Activated CD8-positive, alpha-beta memory T cell treated with anti-CD3 and anti-CD28 coated beads, Interleukin-2, amount 10 ng/mL, durations not matched to agents 7 days and 5 days (primary cell): ENCODE measurements at places on chromosomes 5 and 9. TPM values are rescaled to one million over a fixed set of nuclear protein-coding genes. Genes with fewer than 3 reads are reported as not detected.

NTRK2 gene
- total RNA-seq = 2.9 TPM

SLC24A2 gene
- not detected for total RNA-seq

MARVELD2 gene
- 0.18 TPM for total RNA-seq

DOCK8 gene
- total RNA-seq = 389 TPM

- H3K27ac ChIP-seq = no peak overlapping the region
- DNase-seq = no peak
- H3K27me3 ChIP-seq = no peaks in the 10 kb centered on the region
- no peak overlapping the region for H3K4me3 ChIP-seq
- H3K36me3 ChIP-seq = peaks cover 8% of the 10 kb centered on the region
Measured at GRCh38 chr9:127816728-127817127, 14.0 kb downstream of the FPGS start.

DNA sequence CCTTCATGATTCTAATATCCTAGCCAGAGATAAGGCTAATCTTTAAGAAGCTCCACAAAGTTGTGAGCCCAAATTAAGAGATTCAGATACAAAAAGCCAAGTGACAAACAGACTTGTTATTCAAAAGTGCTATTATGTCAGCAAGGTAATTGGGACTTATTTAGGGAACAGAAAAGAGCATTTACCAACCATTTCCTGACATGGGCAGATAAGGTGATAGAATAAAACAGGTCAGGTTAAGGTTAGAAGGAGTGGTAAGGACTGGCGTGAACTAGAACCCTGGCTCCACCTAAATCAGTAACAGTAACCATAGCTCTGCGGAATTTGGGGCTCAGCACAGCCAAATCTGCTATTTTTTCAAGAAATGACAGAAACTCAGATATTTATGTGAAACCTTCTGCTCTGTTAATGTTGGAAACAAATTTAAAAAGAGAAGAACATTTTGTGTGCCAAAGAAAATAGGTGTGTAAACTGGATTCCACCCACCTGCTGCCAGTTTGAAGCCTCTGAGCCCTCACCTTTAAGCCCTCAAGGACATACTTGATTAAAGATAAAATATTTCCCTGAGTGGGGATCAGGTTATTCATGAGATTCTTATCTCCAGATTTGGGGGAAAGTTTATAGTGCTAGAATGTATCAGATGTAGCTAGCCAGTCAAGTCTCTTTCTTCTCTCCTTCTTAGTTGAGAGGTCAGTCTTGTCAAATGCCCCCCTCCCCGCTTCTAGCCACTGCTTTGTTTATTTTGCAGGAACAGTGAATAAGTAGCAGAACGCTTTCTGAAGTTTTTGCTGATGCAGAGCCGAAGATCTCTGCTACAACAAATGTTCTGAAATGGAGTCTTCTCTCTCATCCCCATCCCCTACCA, 10.2 kb upstream of the ERMP1 start:
- H3K27me3 ChIP-seq = no peaks in the 10 kb centered on the region
- peaks cover 85% of the 10 kb centered on the region for H3K4me1 ChIP-seq
- peak overlapping the region; percentile 91 for H3K27ac ChIP-seq
- peaks cover 30% of the 10 kb centered on the region for H3K36me3 ChIP-seq
- H3K4me3 ChIP-seq = no peak overlapping the region

- no peak for DNase-seq
- H3K27ac ChIP-seq = no peak overlapping the region
- peaks cover 20% of the 10 kb centered on the region for H3K27me3 ChIP-seq
- H3K4me3 ChIP-seq = no peak overlapping the region
- H3K36me3 ChIP-seq = no peaks in the 10 kb centered on the region
Measured at GRCh38 chr5:73853091-73853490, 227.1 kb downstream of the ARHGEF28 start.

DNA sequence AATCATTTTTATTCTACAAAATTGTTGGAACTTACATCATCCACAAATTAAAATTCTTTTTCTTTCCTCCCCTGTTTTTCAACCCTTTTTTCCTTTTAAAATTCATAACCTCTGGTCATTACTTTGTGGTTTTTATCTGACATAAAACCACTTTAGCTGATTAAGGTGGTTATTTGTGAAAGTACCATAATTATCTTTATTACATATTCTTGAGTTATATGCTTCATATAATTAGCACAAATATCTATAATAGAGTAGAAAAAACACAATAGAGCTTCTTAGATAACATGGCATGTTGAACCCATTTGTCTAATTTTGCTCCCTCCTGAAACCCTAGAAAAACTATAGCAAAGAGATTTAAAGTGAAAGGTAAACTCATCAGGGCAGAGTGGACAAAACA, 22.9 kb upstream of the PPIC start:
- H3K27me3 ChIP-seq = peaks cover 26% of the 10 kb centered on the region
- H3K4me1 ChIP-seq = no peaks in the 10 kb centered on the region
- no peaks in the 10 kb centered on the region for H3K36me3 ChIP-seq
- DNase-seq = no peak
- H3K4me3 ChIP-seq = no peak overlapping the region

DNA sequence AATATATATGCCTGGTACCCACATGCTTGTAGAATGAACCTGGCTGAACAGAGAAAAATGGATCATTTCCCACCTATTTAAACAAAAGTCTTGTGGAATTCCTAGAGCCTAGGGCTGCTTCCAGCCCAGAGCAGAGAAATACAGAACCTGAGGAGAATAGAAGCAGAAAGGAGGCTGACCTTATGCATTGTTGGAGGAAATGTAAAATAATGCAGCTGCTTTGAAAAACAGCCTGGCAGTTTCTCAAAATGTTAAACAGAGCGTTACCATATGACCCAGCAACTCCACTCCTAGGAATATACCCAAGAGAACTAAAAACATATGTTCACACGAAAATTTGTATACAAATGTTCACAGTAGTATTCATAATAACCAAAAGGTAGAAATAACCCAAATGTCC, 15.1 kb downstream of the MAPKAP1 start:
- H3K4me1 ChIP-seq = no peaks in the 10 kb centered on the region
- no peak overlapping the region for H3K4me3 ChIP-seq
- peaks cover 15% of the 10 kb centered on the region for H3K36me3 ChIP-seq
- H3K27ac ChIP-seq = no peak overlapping the region
- H3K27me3 ChIP-seq = no peaks in the 10 kb centered on the region

- DNase-seq = no peak
- H3K4me3 ChIP-seq = no peak overlapping the region
- H3K4me1 ChIP-seq = no peaks in the 10 kb centered on the region
- H3K36me3 ChIP-seq = peaks cover 74% of the 10 kb centered on the region
- no peaks in the 10 kb centered on the region for H3K27me3 ChIP-seq
- no peak overlapping the region for H3K27ac ChIP-seq
Measured at GRCh38 chr5:179885491-179886090, 22.1 kb downstream of the TBC1D9B start.

DNA sequence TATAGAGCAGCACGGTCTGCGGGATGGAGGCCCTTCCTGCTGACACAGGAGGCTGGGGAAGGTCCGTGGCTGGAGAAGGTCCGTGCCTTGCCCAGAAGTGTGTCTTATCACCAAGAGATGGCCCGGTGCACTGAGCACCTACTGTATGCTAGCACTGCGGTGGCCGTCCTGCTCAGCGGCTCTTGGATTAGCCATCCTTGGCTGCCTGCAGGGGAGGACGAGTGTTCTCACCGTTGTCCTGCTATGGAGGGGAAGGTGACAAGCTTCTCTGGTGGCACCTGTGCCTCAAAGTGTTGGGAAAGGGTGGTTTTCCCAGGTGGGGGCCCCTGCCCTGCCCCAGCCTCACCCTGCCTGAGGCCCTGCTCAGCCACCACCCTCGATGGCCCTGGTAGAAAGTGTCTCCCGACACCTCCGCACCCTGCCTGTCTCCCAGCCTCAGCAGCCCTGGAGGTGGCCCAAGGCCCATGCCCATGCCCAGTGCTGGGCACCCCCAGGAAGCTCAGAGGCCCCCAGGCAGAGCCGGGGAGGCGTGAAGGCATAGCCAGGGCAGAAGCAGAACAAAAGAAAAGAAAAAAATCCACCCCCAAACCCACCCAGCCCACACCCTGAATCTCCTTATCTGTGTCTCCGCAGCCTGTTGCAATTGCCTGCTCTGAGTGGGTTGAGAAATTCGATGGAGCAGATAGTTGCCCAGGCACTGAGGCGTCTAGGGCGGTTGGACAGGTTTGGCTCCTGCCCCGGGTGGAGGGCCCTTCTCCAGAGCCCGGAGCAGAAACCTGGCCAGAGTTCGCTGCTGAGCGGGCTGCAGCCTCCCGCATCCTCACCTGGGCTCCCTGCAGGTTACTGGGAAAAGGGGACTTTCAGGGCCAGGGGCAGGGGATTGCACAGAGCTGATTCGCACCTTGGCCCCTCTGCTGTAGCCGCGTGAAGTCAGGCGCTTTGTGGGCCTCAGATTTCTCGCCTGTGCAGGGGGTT, 30.5 kb downstream of the RXRA start:
- no peak overlapping the region for H3K4me3 ChIP-seq
- no peaks in the 10 kb centered on the region for H3K27me3 ChIP-seq
- no peak overlapping the region for H3K27ac ChIP-seq
- no peaks in the 10 kb centered on the region for H3K36me3 ChIP-seq

DNA sequence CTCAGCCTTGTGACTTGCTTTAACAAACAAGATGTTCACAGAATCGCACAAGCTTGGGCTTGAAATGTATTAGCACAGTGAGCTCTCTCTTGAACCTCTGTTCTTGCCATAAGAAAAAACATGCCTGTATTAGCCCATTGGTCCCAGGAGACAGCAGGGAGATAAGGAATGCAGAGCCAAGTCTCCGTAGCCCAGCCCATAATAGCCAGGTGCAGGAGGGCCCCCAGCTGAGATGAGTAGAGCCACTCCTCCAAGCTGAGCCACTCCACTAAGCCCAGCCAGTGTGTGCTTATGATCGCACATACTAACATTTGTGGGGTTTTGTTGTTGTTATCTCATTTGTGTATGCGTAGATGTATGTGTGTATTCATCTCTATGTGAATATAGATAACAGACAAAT, 21.6 kb upstream of the SVEP1 start:
- H3K27ac ChIP-seq = no peak overlapping the region
- no peaks in the 10 kb centered on the region for H3K36me3 ChIP-seq
- DNase-seq = no peak
- no peaks in the 10 kb centered on the region for H3K4me1 ChIP-seq
